ENCODE measurements at places on chromosomes 2 and 18.
A peak's percentile ranks its signal among the peaks of the same experiment; 100 is the strongest.

DNA sequence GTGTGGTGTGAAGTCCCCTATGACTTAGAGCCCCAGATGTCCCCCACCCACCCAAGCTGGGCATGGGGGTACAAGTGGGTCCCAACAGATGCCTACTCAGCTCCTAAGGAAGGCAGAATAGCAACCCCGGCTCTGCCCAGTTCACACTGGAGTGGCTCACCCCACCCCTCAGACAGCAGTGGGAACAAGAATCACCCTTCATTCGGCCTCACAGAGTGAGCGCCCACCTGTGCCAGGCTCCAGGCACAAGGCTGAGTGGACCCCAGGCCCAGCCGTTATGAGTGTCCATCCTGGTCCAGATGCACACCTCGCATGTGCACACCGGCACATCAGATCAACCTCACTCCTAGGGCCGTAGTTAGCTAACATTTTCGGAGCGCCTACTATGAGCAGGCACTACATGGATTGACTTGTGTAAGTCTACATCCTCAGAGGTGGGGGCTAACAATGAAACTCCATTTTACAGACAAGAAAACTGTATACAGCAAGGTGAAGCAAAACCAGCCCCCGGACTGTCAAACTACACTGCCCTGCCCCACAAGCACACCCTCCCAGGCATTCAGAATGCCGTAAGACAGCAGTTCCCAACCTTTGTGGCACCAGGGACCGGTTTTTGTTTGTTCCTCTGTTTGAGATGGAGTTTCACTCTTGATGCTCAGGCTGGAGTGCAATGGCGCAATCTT lies 2.8 kb upstream of the ASTL start:
- no peak for DNase-seq

- DNase-seq = no peak
These were observed 191.9 kb upstream of the APCDD1 start for GRCh38 chr18:10262566-10262965.

DNA sequence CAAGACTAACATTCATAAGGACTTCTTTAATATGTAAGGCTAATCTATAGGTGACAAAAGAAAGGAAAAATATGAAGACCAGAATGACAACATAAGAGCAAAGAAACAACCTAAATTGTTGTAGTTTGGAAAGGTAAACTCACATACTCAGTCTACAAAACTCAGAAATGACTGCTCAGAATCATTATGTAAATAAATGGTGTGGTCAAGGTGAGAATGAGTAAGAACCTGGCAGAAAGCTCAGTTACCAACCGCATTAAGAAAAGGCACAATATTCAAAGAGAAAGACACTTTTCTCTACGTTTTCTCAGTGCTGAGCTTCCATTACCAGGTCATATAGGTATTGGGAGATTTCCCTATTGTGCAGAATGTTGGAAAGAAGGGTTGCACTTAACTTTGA lies 15.8 kb downstream of the ATF2 start:
- no peak for DNase-seq

DNA sequence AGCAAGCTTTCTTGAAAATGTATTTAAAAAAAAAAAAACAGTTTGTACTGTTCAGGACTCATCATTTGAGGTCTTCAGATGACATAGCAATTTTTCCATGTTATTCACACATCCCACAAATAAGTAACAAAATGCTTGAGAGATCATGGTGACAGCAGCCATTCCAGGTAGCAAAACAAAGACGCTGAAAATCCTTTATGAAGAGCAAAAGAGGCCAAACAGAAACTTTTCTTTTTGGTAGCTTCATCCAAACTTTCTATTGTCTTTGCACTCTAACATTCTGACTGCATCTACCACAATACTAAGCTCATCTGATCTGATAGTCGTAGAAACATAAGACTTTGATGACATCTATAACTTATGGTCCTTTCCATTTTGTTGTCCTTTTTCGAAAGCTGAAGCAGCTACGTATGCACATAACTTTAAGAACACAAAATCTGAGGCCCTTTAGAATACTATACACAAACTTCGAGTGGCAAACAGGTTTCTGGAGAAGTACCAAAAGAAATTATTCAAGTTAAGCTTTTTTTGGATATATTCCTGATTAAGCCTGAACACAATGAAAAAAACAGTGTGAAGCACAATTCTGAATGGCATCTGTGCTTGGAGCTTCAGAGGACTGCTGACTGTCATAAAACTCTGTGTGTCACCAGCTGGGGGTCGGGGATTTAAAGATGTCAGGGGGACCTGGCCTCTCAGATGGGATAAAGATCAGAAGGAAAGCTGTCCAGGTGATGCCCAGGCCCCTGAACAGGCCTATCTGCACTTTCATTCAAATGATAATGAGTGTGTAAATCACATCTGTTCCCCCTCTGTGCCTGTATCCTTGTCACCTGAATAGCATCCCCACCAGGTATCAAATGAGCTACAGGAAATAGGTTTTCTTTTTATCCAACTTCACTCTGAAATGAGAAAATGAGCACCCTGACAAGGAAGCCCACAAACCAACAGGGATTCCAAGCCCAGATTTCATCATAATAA lies 75.8 kb downstream of the ZEB2 start:
- no peak for DNase-seq

DNA sequence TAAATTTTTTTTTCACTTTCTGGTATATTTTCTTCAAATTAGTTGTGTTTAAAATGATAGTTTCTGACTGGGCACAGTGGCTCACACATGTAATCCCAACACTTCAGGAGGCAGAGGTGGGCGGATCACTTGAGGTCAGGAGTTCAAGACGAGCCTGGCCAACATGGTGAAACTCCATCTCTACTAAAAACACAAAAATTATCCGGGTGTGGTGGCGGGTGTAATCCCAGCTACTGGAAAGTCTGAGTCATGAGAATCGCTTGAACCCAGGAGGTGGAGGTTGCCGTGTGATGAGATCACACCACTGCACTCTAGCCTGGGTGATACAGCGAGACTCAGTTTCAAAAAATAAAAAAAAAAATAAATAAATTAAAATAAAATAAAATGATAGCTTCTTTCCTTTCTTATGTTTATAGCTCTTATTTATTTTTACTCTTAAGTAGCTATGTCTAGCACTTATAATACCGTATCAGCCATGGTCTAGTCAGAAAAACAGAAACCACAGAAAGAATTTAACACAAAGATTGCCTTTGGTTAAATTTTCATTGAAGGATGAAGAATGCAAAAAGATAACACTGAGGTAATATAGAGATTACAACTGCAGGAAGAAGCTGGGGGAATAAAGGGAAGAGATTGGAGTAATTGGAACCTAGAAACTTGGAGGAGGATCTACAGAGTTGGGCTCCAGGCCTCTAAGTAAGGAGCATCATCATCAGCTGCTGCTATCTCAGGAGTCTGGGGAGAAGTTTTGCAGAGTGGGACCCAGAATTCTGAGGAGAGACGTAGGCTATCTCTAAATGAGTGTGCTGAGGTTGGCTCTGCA lies 54.7 kb upstream of the MBOAT2 start:
- no peak for DNase-seq

DNA sequence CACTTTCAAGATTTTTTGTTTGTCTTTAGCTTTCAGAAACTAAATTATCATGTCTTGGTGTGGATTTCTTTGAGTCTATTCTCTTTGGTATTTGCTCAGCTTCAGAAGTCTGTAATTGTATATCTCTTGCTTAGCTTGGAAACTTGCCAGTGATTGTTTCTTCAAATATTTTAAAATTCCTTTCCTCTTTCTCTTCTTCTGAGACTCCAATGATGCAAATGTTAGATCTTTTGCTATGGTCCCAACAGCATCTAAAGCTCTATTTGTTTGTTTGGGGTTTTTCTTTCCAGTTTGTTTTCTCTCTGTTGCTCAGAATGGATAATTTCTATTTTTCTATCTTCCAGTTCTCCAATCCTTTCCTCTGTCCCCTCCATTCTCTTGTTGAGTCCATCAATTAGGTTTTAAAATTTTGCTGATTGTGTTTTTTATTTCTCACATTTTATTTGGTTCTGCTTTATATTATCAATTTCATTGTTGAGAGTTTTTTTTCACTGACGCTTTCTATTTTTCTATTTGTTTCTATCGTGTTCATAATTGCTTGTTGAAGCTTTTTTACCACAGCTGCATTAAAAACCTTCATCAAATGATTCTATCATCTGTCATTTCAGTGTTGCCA lies 81.5 kb upstream of the DAPL1 start:
- DNase-seq = no peak

DNA sequence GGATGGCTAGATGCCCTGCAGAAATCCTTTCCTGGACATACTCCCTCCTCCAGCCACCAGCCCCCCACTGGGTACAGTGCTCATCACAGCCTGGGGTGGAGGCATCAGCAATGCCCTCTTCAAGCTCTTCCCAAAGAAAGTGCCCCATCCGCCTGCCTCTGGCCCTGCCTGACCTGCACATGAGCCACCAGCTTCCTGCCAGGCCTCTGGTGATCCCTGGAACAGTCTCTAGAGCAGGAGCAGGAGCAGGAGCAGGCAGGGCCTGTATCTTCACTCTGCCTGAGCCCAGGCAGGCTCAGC lies 54.1 kb upstream of the CAB39 start:
- no peak for DNase-seq

DNA sequence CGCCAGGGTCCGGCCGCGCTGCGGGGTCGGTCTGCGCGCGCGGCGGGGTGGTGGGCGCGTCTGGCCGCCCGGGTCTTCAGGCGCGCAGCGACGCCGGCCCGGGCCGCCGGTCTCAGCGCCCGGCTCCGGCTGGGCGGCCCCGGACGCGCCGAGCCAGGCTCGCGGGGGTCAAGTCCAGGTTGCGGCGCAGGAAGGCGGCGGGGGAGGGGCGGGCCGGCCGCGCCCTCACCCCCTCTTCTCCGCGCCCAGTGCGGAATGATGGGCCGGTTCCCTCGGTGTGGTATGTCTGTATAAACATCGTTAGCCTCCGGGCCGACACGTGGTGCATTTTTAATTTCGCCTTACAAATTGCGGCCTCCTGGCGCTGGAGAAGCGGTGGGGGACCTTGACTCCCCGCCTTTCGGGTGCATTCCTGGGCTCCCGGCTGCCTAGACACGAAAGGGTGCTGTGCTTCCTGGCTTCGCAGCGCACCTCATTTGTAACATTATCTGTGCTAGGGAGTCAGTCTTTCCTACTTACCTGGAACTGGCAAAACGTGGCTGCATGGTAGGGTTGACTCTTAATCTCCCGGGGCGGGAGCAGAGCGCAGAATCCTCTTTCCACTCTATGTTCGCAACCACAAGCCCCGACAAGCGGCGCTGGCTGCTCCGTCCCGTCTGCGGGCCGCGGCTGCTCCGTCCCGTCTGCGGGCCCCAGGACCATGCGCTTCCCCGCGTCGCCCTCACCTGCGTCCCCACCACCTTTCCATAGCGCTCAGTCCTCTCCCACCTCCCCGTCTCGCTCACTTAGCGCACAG lies 69.0 kb downstream of the CTAGE1 start:
- no peak for DNase-seq

DNA sequence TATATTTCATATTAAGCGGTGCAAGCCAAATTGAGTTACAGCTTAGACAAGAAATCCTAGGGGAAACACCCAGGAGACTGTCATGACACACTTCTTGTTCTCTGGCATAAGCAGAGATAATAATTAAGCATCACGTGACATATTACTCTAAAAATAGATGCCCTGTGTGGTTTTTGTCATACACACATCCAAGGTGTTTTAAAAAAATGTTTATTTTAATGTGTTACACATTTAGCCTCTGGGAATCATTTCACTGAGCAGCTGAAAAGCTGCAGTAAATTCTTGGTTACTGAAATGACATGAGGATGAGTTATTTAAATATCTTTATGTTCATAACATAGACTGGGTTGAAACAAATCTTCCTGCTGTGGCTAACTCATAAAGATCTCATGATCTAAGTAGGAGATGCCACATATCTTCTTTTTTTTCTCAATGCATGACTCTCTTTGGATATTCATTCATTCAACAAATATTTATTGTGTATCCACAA lies 38.0 kb upstream of the ERMN start:
- no peak for DNase-seq

- DNase-seq = no peak
These were observed 1098.5 kb upstream of the DDX18 start for GRCh38 chr2:116716038-116716437.

DNA sequence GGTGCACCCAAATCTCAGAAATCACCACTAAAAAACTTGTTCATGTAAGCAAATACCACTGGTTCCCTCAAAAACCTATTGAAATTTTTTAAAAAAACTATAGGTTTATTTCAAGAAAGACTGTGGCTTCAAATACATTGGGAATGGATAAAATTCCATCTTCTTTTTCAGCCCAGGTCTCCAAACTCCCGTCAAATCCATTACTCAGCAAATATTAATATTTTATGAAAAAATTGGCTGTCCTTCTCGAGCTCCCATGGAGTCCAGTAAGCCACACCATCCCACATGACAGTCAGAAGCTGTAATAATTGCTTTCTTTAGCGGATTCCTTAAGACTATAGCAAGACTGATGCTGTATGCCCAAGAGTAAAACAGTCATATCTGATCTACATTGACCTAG lies 204.4 kb upstream of the DOK6 start:
- no peak for DNase-seq

GRCh38 chr18:12317664-12318333 lies 9.8 kb downstream of the TUBB6 start:
- no peak for DNase-seq

GRCh38 chr18:64720781-64721464 lies 572.0 kb upstream of the LINC00305 start:
- DNase-seq = no peak

GRCh38 chr2:186530314-186530713 lies 44.3 kb downstream of the ZC3H15 start:
- no peak for DNase-seq

GRCh38 chr2:174545240-174545639 lies 52.4 kb downstream of the WIPF1 start:
- DNase-seq = no peak

GRCh38 chr2:39216346-39217191 lies 27.2 kb downstream of the CDKL4 start:
- peak; percentile 92 for DNase-seq

- no peak for DNase-seq
These were observed 44.6 kb downstream of the CD8B2 start for GRCh38 chr2:106531676-106532214.

DNA sequence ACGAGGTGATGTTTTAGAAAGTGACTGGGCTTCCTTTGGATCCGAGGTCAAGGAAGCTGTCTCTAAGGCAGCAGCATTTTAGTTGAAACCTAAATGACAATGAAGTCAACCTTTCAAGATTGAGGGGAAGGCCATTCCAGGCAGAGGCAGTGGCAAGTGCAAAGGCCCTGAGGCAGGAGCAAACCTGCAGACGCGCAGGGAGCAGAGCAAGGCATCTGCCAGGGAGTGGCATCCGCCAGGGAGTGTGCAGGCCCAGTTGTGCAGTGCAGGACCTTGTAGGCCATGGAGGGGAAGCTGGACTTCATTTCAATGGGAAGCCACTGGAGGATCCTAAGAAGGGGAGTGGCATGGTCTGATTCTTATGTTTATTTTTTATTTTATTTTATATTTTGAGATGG lies 154.7 kb upstream of the SIX3 start:
- DNase-seq = no peak

- DNase-seq = no peak
These were observed 7.2 kb upstream of the CRYGB start for GRCh38 chr2:208153156-208153555.

GRCh38 chr2:172281648-172282570 lies 145.5 kb upstream of the ITGA6 start:
- DNase-seq = no peak

- DNase-seq = peak; percentile 48
These were observed 13.5 kb downstream of the INPP4A start for GRCh38 chr2:98458207-98458606.
